CD4-positive, alpha-beta T cell (primary cell): ENCODE measurements at places on chromosomes 3 and 15.

DNA sequence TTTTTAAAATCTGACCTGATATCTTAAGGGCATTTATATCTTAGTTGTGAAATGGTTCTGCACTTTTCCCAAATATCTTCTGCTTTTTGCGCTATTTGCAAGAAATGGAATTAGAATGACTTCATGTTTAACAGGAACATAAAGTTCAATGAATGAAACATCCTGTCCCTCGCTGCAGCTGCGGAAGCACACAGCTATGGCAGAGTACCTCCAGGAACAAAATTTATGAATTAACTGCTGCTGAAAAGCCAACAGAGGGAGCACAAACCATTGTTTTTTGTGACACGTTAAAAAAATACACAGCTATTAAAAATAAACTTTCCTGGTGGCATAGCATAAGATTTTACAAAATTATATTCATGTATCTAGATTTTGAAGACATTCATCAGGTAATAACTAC, 404.4 kb upstream of the MDFIC2 start:
- H3K27me3 ChIP-seq = peaks cover 6% of the 10 kb centered on the region
- no peaks in the 10 kb centered on the region for H3K4me1 ChIP-seq
- no peak overlapping the region for H3K27ac ChIP-seq
- DNase-seq = no peak

GRCh38 chr3:17412950-17413530, 329.4 kb downstream of the TBC1D5 start:
- H3K36me3 ChIP-seq = no peaks in the 10 kb centered on the region
- H3K4me3 ChIP-seq = no peak overlapping the region
- no peak overlapping the region for H3K27ac ChIP-seq
- DNase-seq = no peak

DNA sequence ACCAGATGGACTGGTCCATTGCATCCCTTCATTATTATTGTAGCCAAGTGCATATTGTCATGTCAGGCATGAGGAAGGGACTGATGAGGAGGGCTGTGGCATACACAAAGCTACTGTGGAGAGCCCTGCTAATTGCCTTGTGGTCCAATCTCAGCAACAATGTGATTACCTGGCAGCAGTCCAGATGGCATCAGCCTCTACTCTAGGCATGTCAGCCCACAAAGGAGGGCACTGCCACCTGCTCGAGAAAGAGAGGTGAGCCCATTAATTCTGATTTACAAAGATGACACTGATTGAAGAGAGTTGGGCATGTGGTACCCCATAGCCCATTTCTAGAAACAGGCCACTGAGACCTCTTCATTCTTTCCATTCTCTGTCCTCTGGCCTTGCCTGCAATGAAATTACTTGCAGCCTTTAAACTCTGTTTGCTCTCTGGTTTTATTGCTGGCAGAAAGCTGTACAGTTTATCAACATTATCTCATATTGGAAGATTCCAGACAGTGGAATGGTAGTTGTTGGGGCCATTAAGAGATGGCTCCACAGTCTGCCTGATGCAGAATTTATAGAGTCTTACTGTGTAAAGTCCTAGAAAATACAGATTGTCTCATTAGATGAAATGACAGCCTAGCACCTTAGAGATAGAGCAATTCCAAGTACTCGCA, 307.7 kb downstream of the ARPP21 start:
- H3K4me3 ChIP-seq = no peak overlapping the region
- DNase-seq = no peak
- no peak overlapping the region for H3K27ac ChIP-seq
- no peaks in the 10 kb centered on the region for H3K27me3 ChIP-seq

DNA sequence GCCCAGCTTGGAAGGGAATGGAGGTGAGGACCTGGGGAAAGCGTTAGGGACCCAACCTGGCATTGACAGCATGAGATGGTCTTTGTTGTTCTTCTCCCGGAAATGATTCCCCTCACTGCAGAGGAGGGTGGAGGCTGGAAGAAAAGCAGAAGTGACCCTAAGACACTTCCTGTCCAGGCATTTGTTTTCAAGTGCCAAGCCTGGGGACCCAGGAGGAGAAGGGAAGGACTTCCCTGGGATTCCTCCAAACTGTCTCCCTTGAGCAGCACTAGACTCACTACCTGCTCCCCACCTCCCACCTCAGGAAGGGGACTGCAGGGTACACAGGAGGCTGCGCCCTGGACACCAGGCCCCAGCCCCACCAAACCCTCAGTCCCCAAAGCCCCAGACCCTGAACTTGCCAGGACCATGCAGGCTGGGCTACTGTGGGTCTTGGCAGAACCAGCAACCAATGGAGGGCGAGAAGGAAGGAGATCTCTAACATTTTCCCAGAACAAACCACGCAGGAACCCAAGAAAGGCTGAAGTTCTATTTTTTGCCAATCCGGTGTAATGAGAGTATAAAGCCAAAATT, 9.8 kb upstream of the VIPR1 start:
- H3K4me3 ChIP-seq = no peak overlapping the region
- DNase-seq = no peak
- H3K36me3 ChIP-seq = no peaks in the 10 kb centered on the region
- H3K27ac ChIP-seq = no peak overlapping the region
- H3K4me1 ChIP-seq = no peaks in the 10 kb centered on the region

GRCh38 chr15:84975871-84976351, 5.7 kb upstream of the PDE8A start:
- H3K4me1 ChIP-seq = peaks cover 16% of the 10 kb centered on the region
- H3K27me3 ChIP-seq = no peaks in the 10 kb centered on the region
- no peak overlapping the region for H3K27ac ChIP-seq
- no peaks in the 10 kb centered on the region for H3K36me3 ChIP-seq
- H3K4me3 ChIP-seq = no peak overlapping the region

DNA sequence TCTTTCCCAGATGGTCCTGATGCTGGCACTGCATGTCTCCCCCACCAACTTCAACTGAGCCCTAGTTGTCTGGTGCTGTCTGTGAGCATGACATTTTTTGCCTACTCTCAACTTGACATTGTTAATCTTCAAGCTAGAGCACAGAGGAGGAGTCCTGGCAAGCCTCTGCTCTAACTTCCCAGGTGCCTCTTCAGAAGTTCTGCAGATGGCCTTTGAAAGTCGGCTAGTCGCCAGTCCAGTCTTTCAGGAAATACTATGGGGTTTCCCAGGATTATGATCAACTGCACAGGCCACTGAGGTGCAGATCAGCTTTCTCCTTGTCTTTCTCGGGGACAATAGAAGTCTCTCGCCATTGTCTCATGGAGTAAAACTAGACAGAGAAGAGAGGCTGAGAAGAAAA, 86.7 kb downstream of the ST8SIA2 start:
- H3K36me3 ChIP-seq = no peaks in the 10 kb centered on the region
- no peaks in the 10 kb centered on the region for H3K4me1 ChIP-seq
- H3K27me3 ChIP-seq = peaks cover 5% of the 10 kb centered on the region
- H3K27ac ChIP-seq = no peak overlapping the region

- H3K27ac ChIP-seq = no peak overlapping the region
- DNase-seq = no peak
- no peaks in the 10 kb centered on the region for H3K27me3 ChIP-seq
- peaks cover 6% of the 10 kb centered on the region for H3K4me1 ChIP-seq
These were observed 4.0 kb upstream of the LMCD1 start for GRCh38 chr3:8497582-8497981.

DNA sequence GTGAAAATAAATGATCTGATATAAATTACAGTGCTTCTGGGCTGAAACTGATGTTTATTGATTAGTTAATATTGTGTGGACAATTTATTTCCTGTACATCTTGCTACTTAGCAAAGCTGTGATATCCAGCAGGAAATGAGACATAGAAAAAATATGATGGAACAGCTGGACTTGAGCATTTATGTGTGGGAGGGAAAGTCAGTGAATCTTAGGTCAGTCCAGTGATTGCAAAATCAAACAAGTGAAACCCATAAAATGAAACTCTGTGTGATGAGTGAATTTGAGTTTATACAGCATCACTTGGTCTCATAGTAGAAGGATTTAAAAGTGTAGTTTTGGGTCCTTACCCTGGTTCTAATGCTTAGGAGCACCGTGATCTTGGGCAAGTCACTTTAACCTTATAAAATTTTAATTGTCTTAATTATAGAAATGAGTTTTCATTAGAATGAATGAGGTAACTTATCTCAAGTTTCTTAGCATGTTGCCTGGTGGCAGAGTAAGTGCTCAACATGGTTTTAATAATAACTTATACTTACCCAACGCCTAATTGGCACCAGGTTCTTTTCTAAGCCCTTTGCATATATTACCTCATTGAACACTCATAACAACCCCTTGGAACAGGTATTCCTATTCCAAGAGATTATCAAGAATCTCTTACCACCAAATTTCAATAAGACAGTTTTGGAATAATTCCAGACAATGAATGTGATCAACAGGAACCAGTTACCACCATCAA, 194.6 kb downstream of the ADAMTSL3 start:
- DNase-seq = no peak
- H3K4me3 ChIP-seq = no peak overlapping the region
- no peaks in the 10 kb centered on the region for H3K4me1 ChIP-seq
- no peak overlapping the region for H3K27ac ChIP-seq
- H3K36me3 ChIP-seq = no peaks in the 10 kb centered on the region
- no peaks in the 10 kb centered on the region for H3K27me3 ChIP-seq

DNA sequence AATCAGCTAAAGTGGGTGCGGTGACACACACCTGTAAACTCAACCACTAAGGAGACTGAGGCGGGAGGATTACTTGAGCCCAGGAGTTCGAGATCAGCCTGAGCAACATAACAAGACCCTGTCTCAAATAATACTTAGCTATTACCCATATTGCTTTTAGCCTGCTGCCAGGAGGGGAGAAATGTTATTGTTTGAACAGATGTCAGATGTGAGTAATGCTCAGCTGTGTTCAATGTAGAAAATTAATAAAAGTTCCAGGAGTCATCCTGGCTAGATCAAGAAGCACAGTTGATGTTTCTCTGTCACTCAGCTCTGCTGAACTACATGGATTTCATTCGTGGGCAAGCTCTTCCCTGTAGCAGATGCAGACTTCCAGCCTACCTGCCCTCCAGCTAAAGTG, 22.2 kb downstream of the LSM3 start:
- peaks cover 33% of the 10 kb centered on the region for H3K36me3 ChIP-seq
- DNase-seq = no peak
- no peaks in the 10 kb centered on the region for H3K27me3 ChIP-seq
- no peak overlapping the region for H3K27ac ChIP-seq

- no peak overlapping the region for H3K4me3 ChIP-seq
- no peaks in the 10 kb centered on the region for H3K27me3 ChIP-seq
- no peak overlapping the region for H3K27ac ChIP-seq
- H3K36me3 ChIP-seq = no peaks in the 10 kb centered on the region
- DNase-seq = no peak
These were observed 13.5 kb downstream of the EFHB start for GRCh38 chr3:19920401-19921080.

DNA sequence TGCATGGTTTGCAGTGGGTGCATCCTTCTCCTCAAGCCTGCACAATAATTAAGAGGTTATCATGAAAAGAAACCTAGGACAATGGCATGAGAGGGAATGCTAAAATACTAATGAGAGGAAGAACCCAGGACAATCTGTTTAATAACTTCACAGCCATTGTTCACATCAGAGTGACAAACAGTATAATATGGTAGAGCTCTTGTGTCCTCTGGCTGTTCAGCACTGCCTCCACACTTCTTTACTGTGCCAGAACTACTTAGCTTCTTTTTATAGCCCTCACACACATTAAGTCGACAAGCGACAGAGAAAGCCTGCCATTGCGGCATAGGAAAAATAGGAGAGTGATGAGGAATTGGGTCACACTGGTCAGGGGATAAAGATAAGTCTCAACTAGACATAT, 65.0 kb upstream of the MEIS2 start:
- no peaks in the 10 kb centered on the region for H3K4me1 ChIP-seq
- no peak overlapping the region for H3K27ac ChIP-seq
- H3K4me3 ChIP-seq = no peak overlapping the region
- peaks cover 2% of the 10 kb centered on the region for H3K27me3 ChIP-seq
- no peaks in the 10 kb centered on the region for H3K36me3 ChIP-seq

- no peaks in the 10 kb centered on the region for H3K36me3 ChIP-seq
- H3K4me1 ChIP-seq = no peaks in the 10 kb centered on the region
- no peak overlapping the region for H3K4me3 ChIP-seq
- H3K27ac ChIP-seq = no peak overlapping the region
- DNase-seq = no peak
These were observed 220.7 kb upstream of the NR2F2 start for GRCh38 chr15:96109820-96110219.

GRCh38 chr3:38111696-38112377, 25.1 kb downstream of the ACAA1 start:
- H3K4me1 ChIP-seq = no peaks in the 10 kb centered on the region
- no peak overlapping the region for H3K4me3 ChIP-seq
- no peaks in the 10 kb centered on the region for H3K36me3 ChIP-seq
- no peaks in the 10 kb centered on the region for H3K27me3 ChIP-seq
- no peak for DNase-seq
- no peak overlapping the region for H3K27ac ChIP-seq
